ENCODE measurements at places on chromosomes 3 and 15.

DNA sequence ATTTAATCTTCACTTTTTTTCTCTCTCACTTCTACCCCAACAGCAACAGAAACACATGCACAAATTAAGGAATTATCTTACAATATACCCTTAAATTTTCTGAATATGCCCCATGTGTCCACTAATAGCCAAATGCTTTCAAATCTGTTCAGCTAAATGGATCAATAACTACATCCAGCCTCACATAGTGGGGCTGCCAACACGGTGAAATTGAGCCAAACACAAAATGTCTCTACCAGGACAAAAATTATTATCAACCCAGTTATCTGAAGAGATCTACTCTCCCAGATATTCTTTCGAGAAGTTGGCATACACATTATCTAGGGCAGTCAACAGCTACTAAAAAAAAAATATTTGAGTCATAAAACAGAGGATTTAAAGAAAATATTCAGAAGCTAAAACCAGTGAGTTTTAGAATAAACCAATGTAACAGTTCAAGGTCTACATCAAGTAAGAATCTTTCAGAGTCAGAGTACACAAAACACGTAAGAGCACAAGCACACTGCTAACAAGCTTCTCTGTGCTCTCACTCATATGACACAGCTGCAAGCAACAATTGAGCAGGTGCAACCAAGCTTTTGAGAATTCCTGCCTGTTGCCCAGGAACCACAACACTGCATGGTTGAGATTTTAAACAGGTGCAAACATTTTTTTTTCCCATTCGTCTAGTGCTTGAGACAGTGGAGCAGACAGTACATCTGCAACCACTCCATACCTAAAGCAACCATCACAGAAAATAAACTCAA, 247.7 kb downstream of the ZBTB20 start:
- no peak for DNase-seq

DNA sequence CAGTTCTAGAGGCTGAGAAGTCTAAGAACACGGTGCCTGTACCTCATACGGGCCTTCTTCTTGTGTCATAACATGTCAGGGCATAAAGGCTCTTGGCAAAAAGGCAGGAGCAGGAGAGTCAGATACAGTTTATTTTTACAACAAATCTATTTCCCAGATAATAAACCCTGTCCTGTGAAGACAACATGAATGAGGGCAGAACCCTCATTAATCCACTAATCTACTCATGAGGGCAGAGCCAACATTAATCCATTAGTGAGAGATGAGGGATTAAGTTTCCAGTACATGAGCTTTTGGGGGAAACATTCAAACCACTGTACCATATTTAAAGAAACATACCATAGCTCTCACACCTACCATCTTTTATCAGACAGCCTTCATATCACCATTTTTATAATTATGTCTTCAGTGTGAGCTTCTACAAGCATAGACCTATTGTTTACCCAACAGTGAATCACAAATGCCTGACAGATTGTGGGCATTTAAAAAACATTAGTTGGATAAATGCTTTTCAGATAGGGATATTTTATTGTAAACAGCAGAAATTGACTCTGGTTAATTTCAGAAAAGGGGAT, 645.8 kb downstream of the GRM7 start:
- no peak for DNase-seq

DNA sequence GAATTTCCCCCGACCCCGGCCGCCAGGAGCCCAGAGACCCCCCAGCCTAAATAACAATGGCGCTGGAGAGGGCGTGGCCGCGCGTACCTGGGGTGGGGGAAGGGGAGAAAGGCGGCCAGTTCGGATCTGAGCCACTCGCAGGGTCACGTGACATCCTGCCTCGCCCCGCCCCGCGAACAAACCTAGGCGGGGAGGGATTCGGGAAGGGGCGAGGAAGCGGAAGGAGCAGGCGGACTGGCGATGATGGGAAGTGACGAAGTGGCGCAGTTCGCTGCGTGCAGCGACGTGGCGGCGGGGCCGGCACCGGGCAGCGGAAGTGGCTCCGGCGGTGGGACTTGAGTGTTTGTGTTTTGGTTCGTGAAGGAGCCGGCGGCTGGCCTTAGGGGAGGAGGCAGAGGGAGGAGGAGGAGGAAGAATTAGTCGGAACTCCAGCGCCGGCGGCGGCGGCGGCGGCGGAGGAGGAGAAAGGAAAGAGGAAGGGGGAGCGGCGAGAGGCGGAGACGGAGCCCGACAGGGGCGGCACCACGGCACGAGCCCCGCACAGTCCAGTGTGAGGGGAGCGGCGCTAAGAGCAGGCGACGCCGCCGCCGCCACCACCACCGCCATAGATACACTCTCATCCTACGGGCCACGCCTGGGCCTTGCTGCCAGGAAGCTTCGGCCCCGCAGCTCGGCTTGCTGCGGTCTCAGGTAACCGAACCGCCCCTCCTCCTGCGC, at the start of gene RAB5A:
RAB5A (plus strand) TSS at position 266 of the 717 bp plus-strand sequence. CDS start 3,802 bp downstream, outside the sequence.
- peak; percentile 96 for DNase-seq

DNA sequence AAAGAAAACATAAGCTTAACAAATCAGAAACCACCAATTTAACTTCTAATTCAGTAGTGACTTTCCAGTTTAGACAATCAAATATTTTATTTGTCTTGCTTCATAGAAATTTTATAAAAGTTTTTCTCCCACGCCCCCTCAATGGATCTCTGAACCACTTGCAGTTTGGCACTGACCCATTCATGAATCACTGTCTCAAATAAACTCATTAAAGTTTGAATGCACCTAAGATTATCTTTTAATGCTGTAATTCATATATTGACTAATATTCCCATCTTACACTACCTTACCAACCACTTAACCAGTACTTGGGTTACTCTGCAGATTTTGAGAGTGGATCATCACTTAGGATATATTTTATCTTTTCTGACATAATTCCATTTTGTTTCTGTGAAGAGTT, 880.2 kb downstream of the OTOL1 start:
- no peak for DNase-seq

DNA sequence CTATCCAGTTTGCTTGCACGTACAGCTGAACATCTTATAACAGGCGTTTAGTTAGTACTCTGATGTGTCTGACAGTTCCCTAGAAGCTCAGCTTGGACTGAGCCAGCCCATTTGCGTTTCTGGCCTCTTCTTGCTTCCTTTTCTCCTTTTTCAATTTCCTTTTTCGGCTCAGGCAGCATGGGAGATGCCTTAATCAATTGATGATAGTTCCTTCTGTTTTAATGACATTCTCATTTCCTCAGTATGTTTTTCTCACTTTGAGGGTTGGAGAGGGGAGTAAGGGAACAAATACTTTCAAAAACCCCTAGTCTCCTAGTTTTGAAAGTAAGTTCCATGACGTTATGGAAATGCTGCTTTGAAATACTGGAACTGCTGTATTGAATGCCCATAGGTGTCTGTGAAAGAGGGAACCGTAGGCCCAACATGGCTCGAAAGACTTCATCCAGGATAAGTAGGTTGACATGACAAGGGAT, 18.9 kb downstream of the IL1RAP start:
- DNase-seq = no peak

DNA sequence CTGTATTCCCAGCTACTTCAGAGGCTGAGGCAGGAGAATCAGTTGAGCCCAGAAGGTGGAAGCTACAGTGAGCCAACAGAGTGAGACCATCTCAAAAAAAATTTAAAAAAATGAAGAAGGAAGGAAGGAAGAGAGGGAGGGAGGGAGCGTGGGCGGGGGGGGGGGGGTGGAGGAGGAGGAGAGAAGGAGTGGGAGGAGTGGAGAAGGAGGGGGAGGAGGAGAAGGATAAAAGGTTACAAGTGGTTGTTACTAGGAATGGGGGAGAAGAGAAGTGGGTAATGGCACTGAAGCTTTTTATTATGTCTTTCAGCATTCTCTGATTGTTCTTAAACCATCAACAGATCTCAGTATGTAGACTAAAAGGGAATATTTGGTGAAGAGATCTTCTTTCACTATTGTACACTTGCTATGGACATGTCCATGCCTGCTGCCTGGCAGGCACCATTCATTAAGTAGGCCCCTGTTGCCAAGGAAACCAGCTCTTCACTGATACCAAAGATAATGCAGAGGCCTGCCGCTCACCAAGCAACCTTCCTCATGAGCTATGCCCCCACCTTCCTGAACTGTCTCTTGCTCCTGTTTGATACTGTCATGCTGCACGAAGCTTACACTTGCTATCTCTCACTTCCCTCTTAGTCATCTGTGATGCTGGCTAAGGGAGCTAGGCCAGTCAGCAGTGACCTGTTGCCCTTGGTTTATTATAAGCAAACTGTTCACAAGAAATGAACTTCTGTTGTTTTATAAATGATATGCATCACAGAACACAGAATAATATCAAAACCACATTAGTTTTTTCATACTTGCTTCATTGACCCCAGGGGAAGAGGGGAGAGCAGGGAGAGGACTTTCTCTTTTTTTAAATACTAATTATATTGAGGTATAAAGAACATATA, 23.1 kb downstream of the EPM2AIP1 start:
- DNase-seq = peak; percentile 67

- DNase-seq = no peak
Observed at GRCh38 chr3:16837602-16838001, 47.2 kb upstream of the PLCL2 start.

Measured in Jurkat, Clone E6-1 (cell line).